ENCODE measurements at places on chromosomes 16 and 17.

DNA sequence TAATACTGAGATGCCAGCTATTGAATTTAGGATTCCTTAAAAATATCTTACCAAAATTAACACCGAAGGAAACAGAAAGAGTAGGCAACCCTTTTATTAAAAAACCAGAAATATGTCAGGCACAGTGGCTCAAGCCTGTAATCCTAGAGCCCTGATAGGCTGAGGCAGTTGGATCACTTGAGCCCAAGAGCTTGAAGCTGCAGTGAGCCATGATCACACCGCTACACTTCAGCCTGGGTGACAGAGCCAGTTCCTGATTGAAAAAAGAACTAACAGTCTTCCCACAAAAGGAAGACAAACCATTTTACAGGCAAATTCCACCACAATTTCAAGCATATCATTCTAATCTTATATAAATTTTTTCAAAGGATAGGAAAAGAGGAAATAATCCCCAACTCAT is 15.6 kb downstream of the SLFN12 start:
- no peak for DNase-seq

GRCh38 chr16:19567560-19567959 is 12.1 kb downstream of the VPS35L start:
- no peak for DNase-seq

GRCh38 chr17:13822700-13823099 is 221.0 kb upstream of the HS3ST3A1 start:
- DNase-seq: no peak

DNA sequence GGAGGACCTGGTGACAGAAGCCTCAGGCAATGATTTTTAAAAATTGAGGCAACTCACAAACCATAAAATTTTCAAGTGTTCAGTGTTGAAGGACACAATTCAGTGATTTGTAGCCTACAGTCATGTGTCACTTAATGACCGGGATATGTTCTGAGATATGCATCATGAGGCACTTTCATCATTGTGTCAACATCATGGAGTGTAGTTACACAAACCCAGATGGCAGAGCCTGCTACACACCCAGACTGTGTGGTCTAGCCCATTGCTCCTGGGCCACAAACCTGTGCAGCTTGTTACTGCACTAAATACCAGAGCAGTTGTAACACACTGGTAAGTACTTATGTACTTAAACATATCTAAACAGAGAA is 1.6 kb downstream of the PRSS41 start:
- DNase-seq: no peak

GRCh38 chr17:10216213-10216938 is 18.0 kb upstream of the GAS7 start:
- DNase-seq: no peak

DNA sequence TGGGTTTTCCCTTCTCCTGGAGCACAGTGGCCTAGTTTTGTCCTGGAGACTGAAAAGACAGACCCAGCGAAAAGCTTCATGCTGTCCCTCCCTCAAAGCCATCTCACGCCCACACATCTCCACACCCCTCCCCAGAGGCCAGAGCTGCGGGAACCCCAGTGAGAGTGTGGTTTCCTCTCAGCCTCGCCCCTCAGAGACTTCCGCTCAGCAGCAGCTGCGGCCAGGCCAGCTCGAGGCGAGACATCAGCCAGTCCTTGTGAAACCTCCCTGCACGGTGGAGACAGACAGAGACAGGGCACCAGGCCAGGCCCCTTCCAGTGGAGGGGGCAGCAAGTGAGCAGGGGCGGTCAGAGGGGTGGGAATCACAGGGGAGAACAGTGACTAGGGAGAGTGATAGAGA is 77.0 kb upstream of the TNRC6C start:
- peak; percentile 96 for DNase-seq

DNA sequence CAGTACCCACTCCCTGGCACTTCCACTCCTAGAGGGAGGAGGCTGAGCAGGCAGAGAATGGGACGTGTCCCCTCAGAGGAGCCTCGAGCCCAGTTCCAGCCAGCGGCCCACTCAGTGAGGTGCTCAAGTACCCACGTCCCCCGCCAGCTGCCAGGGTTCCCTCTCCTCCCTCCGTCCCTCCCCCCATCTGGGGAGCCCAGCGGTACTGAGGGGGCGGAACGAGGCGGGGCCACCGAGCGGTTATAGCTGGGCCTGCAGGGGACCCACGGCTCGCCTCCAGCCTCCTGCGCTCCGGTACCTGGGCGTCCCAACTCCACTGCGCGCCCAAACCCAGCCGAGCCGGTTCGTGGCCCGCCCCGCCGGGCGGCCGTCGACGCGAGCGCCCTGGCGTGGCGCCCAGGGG is at the start of gene NPW:
NPW (plus strand) TSS at position 268 of the 403 bp plus-strand sequence.
- no peak for DNase-seq

- no peak for DNase-seq
Measured at GRCh38 chr17:56624309-56624708, 30.8 kb downstream of the NOG start.

GRCh38 chr17:81393684-81394376 is 1.4 kb upstream of the BAHCC1 start:
- peak; percentile 93 for DNase-seq

- no peak for DNase-seq
Measured at GRCh38 chr17:45383003-45383402, 49.7 kb downstream of the ARHGAP27 start.

GRCh38 chr16:29943846-29944799 is 17.8 kb upstream of the TMEM219 start:
- no peak for DNase-seq

- DNase-seq: no peak
Measured at GRCh38 chr16:5024632-5025031, 9.1 kb downstream of the NAGPA start.

DNA sequence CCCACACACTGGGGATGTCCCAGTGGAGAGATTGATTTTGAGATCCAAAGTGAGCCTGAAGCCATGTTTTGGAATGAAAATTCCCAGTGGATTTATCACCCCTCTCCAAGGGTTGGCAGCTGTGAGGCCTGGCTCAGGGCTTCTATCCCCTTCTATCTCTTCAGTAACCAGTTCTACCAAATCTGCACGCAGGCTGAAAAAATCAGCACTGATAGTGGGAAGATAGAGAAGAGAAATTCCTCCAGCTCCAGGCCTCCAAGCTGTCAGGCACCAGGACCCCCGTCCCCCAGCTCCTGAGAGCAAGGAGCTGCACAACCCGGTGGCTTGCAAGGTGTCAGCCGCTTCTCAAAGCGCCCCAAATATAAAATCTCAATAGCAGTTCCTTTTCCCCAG is 1.0 kb downstream of the FLOT2 start:
- DNase-seq: no peak

DNA sequence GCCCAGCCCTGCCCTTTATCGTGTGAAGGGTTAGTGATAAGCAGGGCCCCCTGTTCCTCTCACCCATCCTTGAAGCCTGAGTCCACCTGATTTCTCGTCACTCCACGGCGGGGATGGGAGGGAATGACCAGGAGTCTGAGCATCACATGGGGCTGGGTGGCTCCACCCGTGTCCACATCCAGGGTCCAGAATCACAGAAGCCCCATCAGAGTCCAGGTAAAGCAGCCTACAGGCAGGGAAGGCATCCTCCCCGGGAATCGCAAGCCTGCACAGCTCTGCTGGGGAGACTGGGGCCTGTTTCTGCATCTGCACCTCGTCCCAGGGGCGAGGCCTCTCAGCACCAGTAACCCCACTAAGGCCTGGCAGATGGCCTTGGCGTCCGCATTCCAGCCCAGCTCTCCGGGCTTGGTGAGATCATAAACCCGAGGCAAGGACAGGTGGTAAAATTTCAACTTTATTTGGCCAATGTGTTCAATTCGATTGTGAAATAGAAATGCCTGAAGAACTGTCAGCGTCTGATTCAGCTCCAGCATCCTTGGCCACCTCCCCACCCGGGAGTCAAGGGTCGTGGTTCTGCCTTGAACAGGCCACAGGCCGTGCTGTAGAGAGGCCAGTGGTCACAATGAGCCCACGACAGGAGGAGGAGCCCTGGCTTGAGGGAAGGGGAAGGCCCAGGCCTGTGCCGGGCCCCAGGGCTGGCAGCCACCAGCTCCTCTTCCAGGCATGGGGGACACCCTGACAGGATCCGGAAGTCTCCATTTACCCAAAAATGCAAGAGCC is 8.1 kb upstream of the PPP1R27 start:
- DNase-seq: no peak

- DNase-seq: no peak
Measured at GRCh38 chr16:60763869-60764268, 1272.4 kb downstream of the CDH8 start.

DNA sequence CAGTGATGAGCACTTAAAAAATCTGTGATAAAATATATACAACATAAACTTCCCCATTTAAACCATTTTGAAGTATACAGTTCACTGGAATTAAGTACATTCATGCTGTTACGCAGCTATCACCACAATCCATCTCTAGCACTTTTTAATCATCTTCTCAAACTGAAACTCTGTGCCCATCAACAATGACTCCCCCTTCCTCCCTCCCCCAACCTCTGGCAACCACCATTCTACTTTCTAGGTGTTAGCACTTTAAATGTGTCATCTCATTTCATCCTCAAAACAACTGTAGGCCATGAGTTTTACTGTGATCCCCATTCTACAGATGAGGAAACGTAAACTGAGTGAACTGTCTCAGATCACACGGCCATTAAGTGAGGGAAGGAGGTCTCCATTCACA is 13.8 kb upstream of the TMEM98 start:
- DNase-seq: no peak

GRCh38 chr16:20976576-20976975 is 76.0 kb downstream of the LYRM1 start:
- DNase-seq: no peak

- no peak for DNase-seq
Measured at GRCh38 chr17:76281573-76282371, 16.6 kb downstream of the UBALD2 start.

All from GM19239 (cell line).